SJSA1 (cell line): ENCODE measurements at places on chromosomes 1 and 21. TPM values are rescaled to one million over a fixed set of nuclear protein-coding genes. Genes with fewer than 3 reads are reported as not detected.

The FNDC5 gene
- total RNA-seq = 0.47 and 0.84 TPM in 2 replicates

The CELA3B gene
- not detected in 2 replicates for total RNA-seq

The CHRNB2 gene
- total RNA-seq = not detected in 2 replicates

The CHAF1B gene
- total RNA-seq = 12.1 and 16.6 TPM in 2 replicates

The TRNP1 gene
- 6.5 and 7.5 TPM in 2 replicates for total RNA-seq

The C1orf185 gene
- not detected in 2 replicates for total RNA-seq

The ABCA4 gene
- 0.11 TPM in 1 of 2 replicates, not detected in the other for total RNA-seq

The PTPN7 gene
- total RNA-seq = not detected in 2 replicates

The ZSWIM5 gene
- total RNA-seq = 0.03 TPM in 1 of 2 replicates, not detected in the other

The CHIT1 gene
- total RNA-seq = not detected in 2 replicates

The TTLL10 gene
- total RNA-seq = not detected in 2 replicates

The KPRP gene
- not detected in 2 replicates for total RNA-seq

The DNTTIP2 gene
- 35.6 and 40.1 TPM in 2 replicates for total RNA-seq

The SPRR1A gene
- total RNA-seq = not detected in 2 replicates

The CD1B gene
- not detected in 2 replicates for total RNA-seq

The PTCH2 gene
- 1.0 and 1.5 TPM in 2 replicates for total RNA-seq

The KCNK2 gene
- total RNA-seq = not detected in 2 replicates

The MCOLN3 gene
- 0.16 TPM in 1 of 2 replicates, not detected in the other for total RNA-seq

The KHDRBS1 gene
- total RNA-seq = 61.1 and 74.6 TPM in 2 replicates

The MEGF6 gene
- total RNA-seq = 2.0 and 2.2 TPM in 2 replicates
